Cerebellum (tissue), 4 donors: ENCODE measurements at places on chromosomes 11 and 22.

DNA sequence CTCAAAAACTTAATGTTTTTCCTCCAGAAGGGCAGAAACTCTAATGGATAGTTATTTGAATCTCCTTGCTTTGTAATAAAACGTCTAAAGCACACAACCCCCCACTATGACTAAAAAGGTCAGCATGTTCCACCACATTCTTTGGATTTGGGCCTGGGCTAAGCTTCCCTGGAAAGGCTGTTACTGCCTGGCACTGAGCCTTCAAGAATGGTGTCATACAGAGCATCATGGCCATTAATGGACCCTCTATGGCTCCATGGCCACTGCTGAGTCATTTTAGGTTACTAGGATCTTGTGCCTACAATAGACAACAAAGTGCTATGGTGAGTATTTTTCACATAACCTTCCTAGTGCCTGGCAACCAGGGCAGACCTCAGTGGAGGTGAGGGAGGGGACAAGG, 242.6 kb upstream of the FAT3 start:
- DNase-seq, result no peak

DNA sequence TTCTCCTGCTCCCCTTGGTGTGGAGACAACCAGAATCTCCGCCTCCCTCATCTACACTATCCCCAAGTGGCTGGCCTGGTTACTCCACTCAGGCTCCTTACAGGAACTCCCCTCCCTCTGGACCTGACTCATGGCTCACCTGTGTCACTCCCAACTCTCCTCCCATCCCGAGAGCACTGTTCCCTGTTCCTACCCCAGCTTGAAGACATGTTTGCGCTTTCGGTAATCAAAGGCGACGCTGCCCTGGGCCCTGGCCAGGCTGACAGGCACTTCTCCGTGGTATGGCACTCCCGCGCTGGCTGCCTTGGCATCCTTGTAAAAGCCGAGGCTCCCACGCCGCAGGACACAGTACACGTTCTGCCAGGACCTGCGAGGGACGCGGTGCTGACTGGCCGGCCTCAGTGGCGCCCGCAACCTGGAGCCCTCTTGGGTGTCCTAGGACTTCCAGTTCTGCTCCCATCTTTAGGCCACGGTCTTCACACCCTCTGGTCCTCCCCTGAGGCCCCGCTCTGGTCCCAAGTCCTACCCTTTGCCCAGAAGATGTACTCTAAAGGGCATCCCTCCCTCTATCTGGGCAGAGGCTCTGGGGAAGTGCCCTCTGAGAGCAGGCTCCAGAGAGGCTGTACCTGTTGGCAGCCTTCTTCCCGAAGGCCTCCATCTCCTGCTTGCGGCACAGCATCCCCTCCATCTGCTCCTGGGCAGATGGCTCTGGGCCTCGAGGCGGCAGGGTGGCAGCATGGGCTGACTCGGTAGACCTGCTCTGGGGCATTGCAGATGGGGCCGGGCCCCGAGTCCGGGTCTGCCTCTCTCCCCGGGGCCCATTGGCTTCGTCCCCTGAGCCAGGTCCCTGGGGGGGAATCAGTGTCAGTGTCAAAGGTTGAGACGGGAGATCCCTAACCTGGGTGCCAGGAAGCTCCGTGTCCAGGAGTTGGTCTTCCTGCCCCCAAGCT, 9.4 kb upstream of the RBM4B start:
- peak; percentile 87 for DNase-seq

DNA sequence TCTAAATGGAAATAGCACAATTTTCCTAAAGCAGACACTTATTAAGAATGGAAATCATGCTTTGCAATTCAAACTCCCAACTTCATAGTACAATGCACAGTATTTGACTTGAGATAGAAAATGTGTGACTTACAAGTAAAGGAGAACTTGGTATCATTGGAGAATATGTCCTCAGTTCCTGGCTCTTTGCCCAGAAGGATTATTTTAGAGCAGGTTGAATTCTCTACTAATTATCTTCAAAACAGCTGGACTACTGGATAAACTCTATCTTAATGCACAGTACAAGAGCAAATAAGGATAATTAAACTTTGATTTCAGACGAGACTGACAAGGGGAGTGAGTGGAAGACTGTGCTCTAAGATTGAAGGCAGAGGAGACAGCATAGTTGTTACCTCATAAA, 839.4 kb downstream of the OPCML start:
- no peak for DNase-seq

DNA sequence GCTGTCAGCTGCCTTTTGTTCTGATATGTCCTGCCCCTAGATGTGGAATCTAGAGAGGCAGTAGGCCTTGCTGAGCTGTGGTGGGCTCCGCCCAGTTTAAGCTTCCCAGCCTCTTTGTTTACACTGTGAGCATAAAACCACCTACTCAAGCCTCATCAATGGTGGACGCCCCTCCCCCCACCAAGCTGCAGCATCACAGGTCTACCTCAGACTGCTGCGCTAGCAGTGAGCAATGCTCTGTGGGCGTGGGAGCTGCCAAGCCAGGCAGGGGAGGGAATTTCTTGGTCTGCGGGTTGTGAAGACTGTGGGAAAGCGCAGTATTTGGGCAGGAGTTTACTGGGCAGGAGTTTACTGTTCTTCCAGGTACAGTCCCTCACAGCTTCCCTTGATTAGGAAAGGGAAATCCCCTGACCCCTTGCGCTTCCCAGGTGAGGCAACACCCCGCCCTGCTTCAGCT, 98.5 kb downstream of the SMCO4 start:
- no peak for DNase-seq

DNA sequence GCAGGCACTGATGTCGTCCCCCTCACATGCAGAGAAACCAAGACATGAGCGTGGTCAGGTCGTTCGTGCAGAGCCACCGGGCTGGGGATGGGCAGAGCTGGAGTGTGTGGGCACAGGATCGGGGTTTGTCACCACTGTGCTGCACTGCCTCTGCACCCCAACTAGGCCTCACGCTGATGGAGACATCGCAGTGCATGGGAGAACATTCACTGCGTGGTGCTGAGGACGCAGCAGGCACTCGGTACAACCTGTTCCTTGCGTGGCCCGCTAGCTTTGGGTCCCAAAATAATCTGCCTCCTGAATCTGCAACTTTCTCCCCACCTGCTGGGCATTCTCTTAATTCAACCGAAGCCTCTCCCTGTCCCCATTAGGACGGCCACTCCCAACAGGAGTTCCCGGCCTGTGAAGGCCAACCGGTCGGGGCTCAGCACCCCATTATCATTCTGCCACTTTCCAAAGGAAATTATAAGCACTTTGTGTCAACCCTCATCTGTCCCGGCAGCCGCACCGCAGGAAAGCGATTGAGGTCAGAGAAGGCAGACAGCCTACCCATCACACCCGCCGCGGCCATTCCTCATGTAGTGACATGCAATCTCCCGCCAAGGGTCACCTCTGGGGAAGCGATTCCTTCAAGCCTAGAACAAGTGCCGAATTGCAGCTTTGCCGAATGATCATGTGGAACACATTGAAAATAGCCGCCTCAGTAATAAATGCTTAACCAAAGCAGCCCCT, 490.4 kb downstream of the MN1 start:
- no peak for DNase-seq

GRCh38 chr11:71499546-71499945, 27.5 kb upstream of the KRTAP5-7 start:
- no peak for DNase-seq

DNA sequence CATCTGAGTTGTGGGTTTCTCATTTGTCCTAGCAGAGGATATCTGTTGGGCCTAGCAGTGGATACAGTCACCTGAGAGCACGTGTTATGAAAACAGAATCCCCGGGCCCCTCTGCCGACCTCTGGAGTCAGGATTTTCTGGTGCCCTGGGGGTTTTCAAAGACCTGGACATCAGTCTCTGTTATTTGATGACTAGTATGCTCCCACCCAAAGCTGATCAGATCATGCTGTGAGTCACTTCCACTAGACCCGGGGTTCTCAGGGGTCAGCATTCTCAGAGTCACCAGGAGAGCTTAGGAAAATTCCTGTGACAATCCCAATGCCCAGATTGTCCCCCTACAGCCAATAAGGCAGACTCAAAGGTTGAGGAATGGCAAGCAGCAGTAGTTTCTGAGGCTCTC, 38.7 kb downstream of the KCNJ1 start:
- DNase-seq, result no peak
